Left lung (tissue), 14 donors: ENCODE measurements at places on chromosomes 5 and 9. TPM values are rescaled to one million over a fixed set of nuclear protein-coding genes. Genes with fewer than 3 reads are reported as not detected.

DNA sequence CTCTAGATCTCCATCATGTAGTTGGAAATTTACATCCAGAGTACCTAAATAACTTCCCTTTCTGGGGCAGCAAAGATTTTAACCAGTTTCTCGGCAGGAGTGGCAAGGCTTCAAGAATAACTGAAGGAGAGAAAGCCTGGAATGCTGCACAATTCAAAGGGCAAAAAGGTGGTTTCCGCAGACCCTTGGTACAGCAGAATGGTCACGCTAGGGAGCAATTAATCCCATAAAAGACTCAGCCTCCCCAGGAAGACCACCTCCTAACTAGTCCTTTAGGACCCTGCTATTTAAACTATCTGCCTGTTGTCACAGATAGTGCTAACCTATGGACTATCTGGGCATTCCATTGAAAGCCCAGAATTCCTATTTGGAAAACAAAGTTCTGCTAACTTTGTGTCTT lies 3.6 kb downstream of the HTR1A start:
- H3K36me3 ChIP-seq: no peaks in the 10 kb centered on the region
- no peak overlapping the region for H3K4me3 ChIP-seq
- no peaks in the 10 kb centered on the region for H3K4me1 ChIP-seq
- H3K27me3 ChIP-seq: peaks cover 42% of the 10 kb centered on the region
- DNase-seq: no peak
- no peak overlapping the region for H3K27ac ChIP-seq

Gene ADGRD2
- polyA plus RNA-seq: 0.10 TPM

- no peaks in the 10 kb centered on the region for H3K4me1 ChIP-seq
- H3K4me3 ChIP-seq: no peak overlapping the region
- H3K27ac ChIP-seq: no peak overlapping the region
- H3K27me3 ChIP-seq: peaks cover 28% of the 10 kb centered on the region
- no peaks in the 10 kb centered on the region for H3K36me3 ChIP-seq
- no peak for DNase-seq
These were observed 21.5 kb downstream of the SLC6A7 start for GRCh38 chr5:150211156-150212030.

Gene ACER2
- polyA plus RNA-seq: 2.9 TPM

GRCh38 chr5:179355976-179356974 lies 11.0 kb upstream of the ADAMTS2 start:
- DNase-seq: peak; percentile 89
- peak overlapping the region; percentile 46 for H3K27ac ChIP-seq
- no peak overlapping the region for H3K4me3 ChIP-seq
- no peaks in the 10 kb centered on the region for H3K36me3 ChIP-seq

GRCh38 chr9:26324786-26325443 lies 567.7 kb downstream of the CAAP1 start:
- no peak overlapping the region for H3K4me3 ChIP-seq
- no peaks in the 10 kb centered on the region for H3K4me1 ChIP-seq
- no peak overlapping the region for H3K27ac ChIP-seq
- H3K27me3 ChIP-seq: no peaks in the 10 kb centered on the region
- no peak for DNase-seq
- no peaks in the 10 kb centered on the region for H3K36me3 ChIP-seq

- H3K36me3 ChIP-seq: no peaks in the 10 kb centered on the region
- no peak for DNase-seq
- H3K27me3 ChIP-seq: no peaks in the 10 kb centered on the region
- H3K4me3 ChIP-seq: no peak overlapping the region
These were observed 4.9 kb downstream of the LCN2 start for GRCh38 chr9:128153947-128154695.

DNA sequence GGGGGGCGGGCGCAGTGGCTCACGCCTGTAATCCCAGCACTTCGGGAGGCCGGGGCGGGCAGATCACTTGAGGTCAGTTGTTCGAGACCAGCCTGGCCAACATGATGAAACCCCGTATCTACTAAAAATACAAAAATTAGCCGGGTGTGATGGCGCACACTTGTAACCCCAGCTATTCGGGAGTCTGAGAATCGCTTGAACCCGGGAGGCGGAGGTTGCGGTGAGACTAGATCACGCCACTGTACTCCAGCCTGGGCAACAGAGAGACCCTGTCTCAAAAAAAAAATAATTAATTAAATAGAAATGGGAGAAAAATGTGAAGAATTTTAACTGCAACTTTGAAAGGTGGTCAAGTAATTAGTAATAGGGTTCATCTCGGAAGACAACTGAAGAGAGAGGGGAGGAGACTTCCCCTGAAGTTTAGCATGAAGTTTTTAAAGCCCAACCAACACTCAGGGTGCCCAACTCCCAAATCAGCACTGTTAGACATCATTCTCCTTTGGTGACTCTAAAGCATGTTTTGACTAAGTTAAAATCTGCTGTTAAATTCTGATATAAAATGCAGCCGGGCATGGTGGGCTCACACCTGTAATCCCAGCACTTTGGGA lies 1.4 kb upstream of the CSNK1A1 start:
- H3K4me3 ChIP-seq: no peak overlapping the region
- DNase-seq: no peak
- H3K36me3 ChIP-seq: peaks cover 16% of the 10 kb centered on the region
- no peaks in the 10 kb centered on the region for H3K27me3 ChIP-seq
- peaks cover 26% of the 10 kb centered on the region for H3K4me1 ChIP-seq
- no peak overlapping the region for H3K27ac ChIP-seq

DNA sequence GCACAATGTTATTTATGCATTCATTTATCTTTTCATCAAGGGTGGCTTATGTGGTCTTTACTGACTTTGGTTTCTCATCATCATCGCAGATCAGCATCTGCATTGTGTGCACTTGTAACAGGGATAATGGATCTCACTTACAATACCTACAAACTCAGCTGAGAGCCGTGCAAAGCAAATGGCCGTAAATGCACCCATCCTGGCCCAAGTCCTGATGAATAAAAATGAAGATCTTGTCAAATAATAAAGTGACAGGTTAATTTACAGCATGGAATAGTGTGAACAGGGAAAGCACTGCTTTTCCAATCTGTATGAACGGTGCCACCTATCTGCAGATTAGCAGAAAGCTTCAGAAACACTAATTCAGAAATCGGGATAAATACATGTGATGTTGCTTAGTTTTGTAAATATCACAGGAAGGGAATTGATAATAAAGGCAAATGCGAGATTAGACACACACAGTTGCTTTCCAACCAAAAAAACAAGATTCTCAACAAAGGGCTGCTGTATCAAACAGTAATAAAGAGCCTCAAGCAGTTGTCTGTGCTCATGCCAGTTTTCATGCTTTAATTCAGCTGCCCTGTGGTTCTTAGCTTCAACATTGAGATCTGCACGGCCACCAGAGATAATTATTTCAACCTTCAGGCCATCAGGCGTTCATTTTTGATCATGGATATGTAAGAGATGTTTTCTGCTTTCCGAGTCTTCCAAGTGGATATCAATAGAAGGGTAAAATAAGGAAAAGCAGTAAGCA lies 153.4 kb upstream of the POU5F2 start:
- no peak for DNase-seq
- no peak overlapping the region for H3K27ac ChIP-seq
- H3K4me3 ChIP-seq: no peak overlapping the region
- peaks cover 3% of the 10 kb centered on the region for H3K4me1 ChIP-seq
- H3K36me3 ChIP-seq: no peaks in the 10 kb centered on the region

- H3K27me3 ChIP-seq: no peaks in the 10 kb centered on the region
- no peaks in the 10 kb centered on the region for H3K36me3 ChIP-seq
- DNase-seq: no peak
- no peaks in the 10 kb centered on the region for H3K4me1 ChIP-seq
- H3K27ac ChIP-seq: no peak overlapping the region
These were observed 93.8 kb downstream of the VPS13A start for GRCh38 chr9:77271023-77271690.

Gene PCDHA1
- 0.14 TPM for polyA plus RNA-seq

GRCh38 chr5:138449501-138450239 lies 10.8 kb downstream of the REEP2 start:
- H3K4me1 ChIP-seq: no peaks in the 10 kb centered on the region
- DNase-seq: peak; percentile 97
- H3K27ac ChIP-seq: no peak overlapping the region
- no peaks in the 10 kb centered on the region for H3K27me3 ChIP-seq

DNA sequence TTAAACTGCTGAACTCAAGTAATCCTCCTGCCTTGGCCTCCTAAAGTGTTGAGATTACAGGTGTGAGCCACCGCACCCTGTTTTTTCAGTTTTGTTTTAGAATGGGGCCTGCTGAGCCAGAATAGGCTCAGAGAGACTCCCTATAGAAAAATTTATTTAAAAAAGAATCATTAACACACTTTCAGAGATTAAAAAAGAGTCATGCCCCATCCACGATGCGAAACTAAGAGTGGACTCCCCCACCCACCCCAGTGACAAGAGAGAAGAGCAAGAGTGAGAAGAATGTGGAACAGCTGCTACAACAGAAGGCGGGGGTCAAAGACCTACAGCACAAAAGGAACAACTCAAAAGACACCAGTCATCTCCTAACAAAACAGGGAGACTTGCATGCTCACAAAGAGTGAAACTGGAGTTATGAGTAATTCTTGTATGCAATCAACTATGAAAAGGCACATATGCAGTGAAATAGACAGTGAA lies 47.2 kb downstream of the GLDC start:
- H3K27ac ChIP-seq: no peak overlapping the region
- no peaks in the 10 kb centered on the region for H3K36me3 ChIP-seq
- H3K4me3 ChIP-seq: no peak overlapping the region
- DNase-seq: no peak
- no peaks in the 10 kb centered on the region for H3K4me1 ChIP-seq

DNA sequence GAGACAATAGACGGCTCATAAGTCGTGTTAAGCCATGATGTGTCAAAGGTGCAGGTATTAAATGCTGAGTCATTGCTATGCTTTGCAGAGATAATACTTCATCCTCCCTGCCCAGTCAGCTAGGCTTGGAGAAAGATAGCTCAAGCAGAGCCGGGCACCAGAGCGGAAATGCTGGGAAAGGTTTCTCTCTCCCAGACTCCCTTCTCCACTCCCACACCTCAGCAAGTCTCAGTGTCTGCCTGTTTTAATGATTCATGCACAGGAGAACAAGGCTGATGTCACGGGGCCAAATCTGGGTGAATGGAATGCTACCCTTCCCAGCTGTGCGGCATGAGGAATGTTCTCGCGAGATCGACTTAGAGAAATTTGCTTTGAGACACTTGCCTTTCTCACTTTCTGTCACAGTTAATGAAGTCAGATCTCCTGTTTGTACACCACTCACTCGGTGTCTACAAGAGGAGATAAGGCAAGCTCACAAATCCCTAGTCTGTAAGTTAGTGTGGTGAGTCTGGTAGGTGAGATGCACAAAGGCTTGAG lies 204.4 kb downstream of the EFNA5 start:
- H3K4me3 ChIP-seq: no peak overlapping the region
- no peak overlapping the region for H3K27ac ChIP-seq
- no peak for DNase-seq
- no peaks in the 10 kb centered on the region for H3K4me1 ChIP-seq

GRCh38 chr9:105114964-105115728 lies 129.3 kb upstream of the SLC44A1 start:
- H3K4me1 ChIP-seq: peaks cover 23% of the 10 kb centered on the region
- no peak for DNase-seq
- H3K4me3 ChIP-seq: no peak overlapping the region
- no peaks in the 10 kb centered on the region for H3K36me3 ChIP-seq
- H3K27ac ChIP-seq: no peak overlapping the region

DNA sequence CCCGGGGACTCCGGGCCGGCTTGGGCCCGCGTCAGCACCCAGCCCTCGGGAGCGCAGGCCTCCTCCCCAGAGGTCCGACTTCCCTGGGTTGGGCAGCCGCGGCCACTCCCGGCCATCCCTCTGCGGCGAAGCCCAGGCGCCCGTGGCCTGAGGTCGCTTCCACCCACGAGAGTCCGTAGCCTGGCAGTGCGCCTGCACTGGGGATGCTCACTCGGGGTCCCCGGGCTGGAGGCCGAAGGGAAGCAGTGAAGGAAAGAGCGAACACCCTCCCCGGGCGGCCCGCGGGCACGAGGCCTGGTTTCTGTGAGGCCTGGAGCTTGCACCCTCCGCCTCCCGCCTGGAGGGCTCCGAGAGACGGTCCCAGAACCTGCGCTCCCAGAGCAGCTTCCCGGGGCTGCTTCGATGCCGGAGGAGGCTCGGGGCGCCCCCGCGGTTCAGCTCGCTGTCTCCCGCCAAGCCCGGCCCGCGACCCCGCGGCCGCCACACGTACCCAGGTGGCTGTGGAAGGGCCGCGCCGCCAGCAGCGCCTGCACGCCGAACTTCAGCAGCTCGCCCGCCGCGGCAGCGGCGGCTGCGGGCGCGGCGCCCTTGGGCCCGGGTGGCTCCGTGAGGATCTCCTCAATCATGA lies 607 bp downstream of the BARX1 start:
- no peaks in the 10 kb centered on the region for H3K36me3 ChIP-seq
- H3K27ac ChIP-seq: no peak overlapping the region
- peaks cover 29% of the 10 kb centered on the region for H3K4me1 ChIP-seq
- H3K4me3 ChIP-seq: no peak overlapping the region
- peaks cover 93% of the 10 kb centered on the region for H3K27me3 ChIP-seq

Gene ADAMTS16
- 1.6 TPM for polyA plus RNA-seq

GRCh38 chr9:133707763-133708245 lies 30.3 kb downstream of the SARDH start:
- H3K27ac ChIP-seq: no peak overlapping the region
- H3K36me3 ChIP-seq: no peaks in the 10 kb centered on the region
- H3K4me1 ChIP-seq: peaks cover 3% of the 10 kb centered on the region
- peaks cover 14% of the 10 kb centered on the region for H3K27me3 ChIP-seq
- no peak for DNase-seq
- H3K4me3 ChIP-seq: no peak overlapping the region

DNA sequence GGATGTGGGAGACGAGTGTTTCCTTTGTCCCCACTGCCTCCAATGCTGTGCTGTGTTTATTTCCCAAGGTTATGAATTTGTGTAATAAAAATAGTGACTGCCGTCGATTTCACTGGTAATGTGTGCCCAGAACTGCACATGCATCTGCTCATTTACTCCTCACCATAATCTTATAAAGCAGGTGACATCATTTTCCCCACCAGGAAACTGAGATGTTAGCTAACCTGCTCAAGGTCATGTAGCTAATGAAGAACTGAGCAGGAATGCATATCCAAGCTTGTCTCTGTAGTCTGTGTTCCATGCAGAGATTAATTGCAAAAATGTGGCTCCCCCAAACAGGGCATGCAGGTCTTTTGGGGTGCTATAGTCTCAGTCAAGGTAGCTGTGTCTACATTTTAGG lies 224.4 kb downstream of the TENT4A start:
- no peak overlapping the region for H3K27ac ChIP-seq
- peaks cover 8% of the 10 kb centered on the region for H3K27me3 ChIP-seq
- DNase-seq: no peak
- no peaks in the 10 kb centered on the region for H3K36me3 ChIP-seq
- H3K4me3 ChIP-seq: no peak overlapping the region
- no peaks in the 10 kb centered on the region for H3K4me1 ChIP-seq

Gene CCDC192
- 0.90 TPM for polyA plus RNA-seq

DNA sequence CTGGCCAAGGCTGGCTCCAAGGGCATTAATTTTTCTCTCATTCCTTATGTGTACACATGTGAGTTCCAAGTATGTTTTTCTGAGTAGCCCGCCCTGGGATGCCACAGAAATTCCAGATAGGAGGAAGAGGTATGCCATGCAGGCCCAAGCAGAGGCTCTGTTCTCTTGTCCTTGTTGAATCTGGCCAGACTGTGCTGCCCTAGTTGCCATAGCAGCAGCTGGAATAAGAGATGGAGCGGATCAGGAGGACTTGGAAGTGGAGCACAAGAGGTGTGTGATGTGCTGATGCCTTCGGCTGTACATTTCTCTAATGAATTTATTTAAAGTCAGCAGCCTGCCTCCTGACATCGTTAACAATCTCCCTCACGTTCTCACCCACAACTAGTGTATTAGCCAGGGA lies 235.6 kb upstream of the RPS23 start:
- H3K27ac ChIP-seq: no peak overlapping the region
- DNase-seq: no peak
- H3K27me3 ChIP-seq: no peaks in the 10 kb centered on the region
- H3K4me1 ChIP-seq: no peaks in the 10 kb centered on the region
- no peaks in the 10 kb centered on the region for H3K36me3 ChIP-seq

GRCh38 chr5:165296401-165297130 lies 1791.1 kb downstream of the MAT2B start:
- no peaks in the 10 kb centered on the region for H3K27me3 ChIP-seq
- no peak overlapping the region for H3K4me3 ChIP-seq

Gene ACOT12
- polyA plus RNA-seq: 0.29 TPM
